Esophagus squamous epithelium (tissue), 5 donors: ENCODE measurements at places on chromosomes 6 and 20.

GRCh38 chr6:149108038-149108748 is 209.3 kb upstream of the TAB2 start:
- DNase-seq: no peak

DNA sequence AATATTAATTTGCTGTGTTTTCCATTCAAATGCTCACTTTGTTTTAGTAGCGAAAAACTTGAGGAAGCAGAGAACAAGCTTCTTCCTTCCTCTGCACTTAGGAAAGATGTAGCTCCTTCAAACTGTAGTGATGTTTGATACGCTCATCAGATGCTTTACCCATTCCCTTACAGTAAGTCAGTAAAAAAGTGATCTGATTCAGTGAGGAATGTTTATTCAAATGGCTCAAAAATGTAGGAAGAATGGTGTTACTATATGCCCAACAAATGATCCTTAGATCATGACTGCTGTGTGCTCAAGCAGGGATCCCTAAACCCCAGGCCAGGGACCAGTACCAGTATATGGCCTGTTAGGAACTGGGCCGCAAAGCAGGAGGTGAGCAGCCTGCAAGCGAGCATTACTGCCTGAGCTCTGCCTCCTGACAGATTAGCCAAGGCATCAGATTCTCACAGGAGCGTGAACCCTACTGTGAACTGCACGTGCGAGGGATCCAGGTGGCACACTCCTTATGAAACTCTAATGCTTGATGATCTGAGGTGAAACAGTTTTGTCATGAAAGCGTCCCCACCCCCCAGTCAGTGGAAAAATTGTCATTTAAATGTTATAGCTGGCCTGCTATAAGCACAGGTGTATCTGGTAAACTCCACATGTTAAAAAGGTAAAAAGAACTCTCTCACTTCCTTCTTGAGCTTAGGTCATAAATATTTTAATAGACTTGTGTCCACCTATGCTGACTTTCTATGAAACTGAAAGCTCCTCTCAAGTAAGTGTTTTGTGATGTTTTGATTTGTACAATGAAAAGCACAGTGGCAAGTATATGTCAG is 187.2 kb downstream of the FOXC1 start:
- DNase-seq: no peak

DNA sequence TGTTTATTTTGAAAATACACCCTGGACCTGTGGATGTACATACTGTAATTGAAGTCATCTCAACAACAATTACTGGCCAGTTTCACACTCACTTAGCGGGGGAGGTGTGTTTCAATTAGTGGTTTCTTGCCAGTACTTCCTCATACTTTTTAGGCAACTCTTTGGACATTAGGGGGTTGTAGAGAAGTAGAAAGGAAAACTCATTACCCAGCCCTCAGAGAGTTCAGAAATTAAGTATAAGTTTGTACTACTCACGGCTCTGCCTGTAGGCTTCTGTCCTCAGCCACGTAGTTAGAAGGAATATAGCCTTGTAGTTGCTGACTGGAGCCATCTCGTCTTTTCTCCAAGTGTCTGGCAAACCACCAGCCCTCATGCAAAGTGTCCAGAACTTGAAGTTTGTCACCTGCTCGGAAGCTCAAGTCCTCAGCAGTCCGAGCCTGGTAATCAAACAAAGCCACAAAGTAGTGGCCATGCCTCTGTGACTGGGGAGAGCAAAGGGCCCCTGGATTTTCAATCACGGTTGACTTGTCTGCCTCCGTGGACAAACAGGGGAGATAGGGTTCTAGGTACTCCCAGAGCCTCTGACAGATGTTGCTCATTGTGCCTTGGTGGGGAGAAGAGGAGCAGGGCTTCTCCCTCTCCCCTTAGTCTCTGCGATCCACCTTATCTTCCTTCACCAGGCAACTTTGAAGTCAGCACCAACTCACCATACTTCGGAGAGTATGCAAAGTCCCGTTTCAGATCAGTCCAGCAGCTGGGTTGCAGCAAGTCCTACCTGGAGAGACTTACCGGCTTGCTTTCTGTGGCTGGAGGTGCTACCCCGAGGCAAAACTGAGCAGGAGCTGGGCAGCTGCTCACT is 749 bp downstream of the FRK start:
- DNase-seq: no peak

DNA sequence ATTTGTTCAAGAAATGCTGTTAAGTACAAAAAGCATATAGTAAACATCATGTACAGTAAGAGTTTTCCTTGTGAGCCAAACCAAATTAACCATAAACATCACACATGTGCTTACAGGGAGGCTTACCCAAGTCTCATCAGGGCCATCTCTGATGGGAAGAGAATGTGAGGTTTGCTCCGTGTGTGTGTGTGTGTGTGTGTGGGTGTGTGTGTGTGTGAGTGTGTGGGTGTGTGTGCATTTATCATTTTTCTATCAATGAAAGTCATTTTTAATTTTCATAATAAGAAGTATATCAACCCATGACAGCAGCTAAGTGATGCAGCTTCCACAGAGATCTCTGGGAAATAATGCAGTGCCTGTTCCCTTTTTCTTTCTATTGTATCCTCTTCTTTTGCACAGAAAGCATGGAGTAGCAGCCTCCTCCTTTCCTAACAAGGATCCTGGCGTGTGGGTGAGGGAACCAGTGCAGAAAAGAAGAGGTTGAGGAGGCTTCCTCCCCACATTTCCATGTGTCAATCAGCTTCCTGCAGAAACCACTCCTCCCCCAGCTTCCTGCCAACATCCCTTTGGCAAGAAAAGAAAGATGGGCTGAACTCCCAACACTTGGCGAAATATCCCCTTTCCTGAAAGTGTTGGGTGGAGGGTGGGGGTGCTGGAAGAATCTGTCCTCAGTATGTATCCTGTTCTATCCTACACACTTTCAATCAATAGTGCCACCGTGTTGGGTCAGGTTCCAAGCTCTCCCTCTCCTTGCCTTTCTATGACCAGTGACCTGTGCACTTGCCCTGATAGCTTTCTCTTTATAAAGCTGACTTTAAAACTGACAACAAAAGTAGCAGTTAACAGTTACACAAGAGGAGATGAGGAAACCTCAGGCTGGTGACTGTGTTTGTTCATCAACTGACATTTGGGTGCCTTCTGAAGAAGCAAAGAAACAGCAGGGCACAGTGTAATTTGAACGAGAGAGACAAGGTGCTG is 251.8 kb upstream of the CITED2 start:
- DNase-seq: no peak

DNA sequence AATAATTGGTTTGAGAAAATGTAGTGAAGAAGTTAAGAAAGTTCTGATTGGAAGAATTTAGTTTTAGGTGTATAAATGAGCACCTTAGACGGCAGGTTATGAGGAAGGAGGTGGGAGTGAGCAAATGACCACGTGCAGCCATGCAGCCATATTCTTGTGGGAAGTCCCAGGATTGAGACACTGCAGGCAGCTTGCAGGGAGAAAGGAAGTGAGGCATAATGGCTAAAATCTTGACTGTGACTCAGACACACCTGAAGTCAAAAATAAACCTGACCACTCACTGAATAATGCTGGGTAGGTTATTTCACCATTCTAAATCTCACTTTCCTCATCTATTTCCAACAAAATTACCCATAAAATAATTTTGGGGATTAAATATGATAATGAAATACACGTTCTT is 16.6 kb downstream of the DSE start:
- no peak for DNase-seq

DNA sequence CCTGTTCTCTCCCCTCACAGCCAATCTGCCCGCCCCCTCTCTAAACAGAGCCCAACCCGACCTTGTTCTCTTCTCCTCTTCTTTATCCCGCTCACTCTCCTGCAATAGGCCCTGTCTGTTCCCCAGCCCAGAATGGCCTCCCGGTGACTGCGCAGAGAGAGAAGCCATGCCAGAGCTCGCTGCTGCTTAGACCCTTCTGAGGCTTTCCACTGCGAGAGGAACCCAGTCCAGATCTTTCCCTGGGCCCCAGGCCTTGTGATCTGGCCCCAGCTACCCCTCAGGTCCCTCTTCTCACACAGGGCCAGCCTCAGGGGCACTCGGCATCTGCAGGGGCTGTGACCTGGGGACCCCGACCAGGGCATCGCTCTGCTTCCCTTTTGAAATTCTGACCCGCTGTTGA is 58.1 kb downstream of the TMEM242 start:
- DNase-seq: no peak

DNA sequence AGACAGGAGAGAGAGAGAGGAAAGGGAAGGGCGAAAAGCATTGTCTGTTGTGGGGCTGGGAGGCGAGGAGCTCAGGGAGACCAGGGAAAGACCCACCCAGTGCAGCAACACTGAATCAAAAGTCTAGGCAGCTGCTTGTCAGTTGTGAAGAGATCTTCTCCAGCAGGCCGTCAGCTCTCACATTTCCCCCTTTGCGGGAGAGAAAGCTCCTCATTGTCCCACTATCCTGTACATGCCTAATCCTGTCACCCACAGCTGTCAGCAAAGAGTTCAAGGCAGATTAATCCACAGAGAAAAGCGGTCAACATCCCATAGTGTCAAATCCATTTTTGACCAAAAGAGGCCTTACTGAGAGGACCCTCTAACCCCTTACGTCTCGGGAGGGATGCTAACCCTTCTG is 27.3 kb downstream of the RNF182 start:
- no peak for DNase-seq

DNA sequence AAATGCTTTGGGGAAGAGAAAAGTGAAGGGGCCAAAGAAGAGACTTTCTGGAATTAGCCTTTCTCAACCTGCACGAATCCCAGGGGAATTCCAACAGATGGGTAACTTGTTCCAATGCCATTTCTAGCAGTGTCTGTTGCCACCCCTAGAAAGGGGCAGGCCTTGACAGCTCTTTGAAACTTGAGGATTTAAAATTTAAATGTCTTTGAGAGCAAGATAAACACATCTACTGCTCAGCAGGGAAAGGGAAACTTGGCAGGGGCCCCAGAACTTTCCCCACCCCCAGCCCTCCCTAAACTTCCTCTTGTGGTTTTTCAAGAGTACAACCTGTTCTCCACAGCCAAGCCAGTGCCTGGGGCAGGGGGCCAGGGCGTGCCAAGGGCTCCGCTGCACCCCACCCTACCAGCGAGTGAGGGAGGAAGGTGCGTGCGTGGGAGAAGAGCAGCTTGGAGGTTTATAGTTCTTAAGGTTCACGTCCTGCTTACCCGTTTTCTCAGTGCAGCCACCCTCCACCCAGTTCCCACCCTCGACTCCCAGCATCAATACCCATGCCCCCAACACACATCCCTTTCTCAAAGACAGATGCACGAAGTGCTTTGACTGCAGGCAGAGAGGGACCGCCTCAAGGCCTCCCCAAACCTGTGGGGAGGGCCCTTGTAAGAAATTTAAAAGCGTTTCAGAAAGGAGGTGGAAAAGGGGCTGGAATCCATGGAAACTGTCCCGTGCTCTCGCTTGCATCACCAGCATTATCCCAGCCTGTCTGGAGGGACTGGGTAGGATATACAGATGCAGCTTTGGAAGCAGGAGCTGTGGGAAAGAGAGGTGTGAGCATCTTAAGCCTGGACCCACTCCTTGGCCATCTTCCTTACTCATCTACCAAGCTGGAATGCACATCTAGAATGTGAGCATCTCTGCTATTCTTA is 4.5 kb upstream of the TAF8 start:
- peak; percentile 81 for DNase-seq

GRCh38 chr6:115323001-115323400 is 737.7 kb downstream of the FRK start:
- DNase-seq: no peak

GRCh38 chr6:154474648-154475428 is 35.6 kb downstream of the CNKSR3 start:
- no peak for DNase-seq

- DNase-seq: no peak
Observed at GRCh38 chr6:36657942-36658544, 20.5 kb upstream of the CDKN1A start.

DNA sequence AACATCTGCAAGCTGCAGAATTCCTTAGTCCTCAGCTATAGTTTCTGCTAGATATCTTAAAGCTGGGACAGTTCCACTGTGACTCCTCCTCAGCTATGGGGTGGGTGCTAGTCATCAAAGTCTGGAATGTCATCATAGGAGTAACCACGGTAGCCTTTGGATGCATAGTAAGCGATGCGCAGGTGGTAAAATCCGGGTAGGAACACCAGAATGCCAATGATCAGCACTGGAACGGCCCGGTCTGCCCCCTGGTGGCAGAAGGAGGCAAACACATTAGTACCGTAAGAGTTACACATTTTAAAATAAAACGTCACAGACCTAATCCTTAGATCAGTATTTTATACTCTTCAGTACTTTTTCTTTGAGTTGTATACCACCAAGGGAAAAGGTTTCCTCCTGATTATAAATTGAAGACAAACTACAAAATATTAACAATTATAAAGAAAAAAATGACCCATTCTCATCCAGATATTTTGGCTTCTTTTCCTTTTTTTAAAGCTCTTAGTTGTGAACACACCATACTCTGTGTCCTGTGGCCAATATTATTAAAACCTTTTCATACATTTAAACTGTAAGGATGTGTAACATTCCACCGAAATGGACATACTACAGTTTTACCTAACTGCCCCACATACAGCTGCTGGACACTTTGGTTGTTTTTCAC is 18.9 kb downstream of the PCNA start:
- DNase-seq: no peak

GRCh38 chr6:17331238-17331637 is 50.1 kb downstream of the RBM24 start:
- DNase-seq: no peak

- DNase-seq: no peak
Observed at GRCh38 chr20:36235892-36236785, at the start of gene AAR2. Gene AAR2 (plus strand): TSS chr20:36236478. CDS start chr20:36239869, 3,391 bp downstream.

DNA sequence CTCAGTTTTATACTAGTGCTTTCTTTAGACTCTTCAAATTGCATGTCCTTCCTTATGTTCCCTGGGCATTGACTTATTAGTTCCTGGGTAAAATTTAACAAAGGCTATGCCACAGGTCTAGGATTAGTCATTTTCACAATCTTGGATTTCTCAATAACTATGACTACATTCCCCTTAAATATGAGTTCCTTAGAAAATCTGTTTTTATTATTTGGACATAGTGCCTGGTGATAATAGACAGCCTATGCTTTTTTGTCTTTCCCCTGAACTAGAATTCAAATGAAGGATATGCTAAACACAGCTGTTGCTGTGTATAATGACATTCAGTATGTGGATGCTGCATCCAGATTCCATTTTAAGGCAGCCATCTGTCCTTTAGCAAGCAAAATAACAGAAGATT is 1252.8 kb upstream of the GJE1 start:
- no peak for DNase-seq

GRCh38 chr6:155313602-155314091 is 637 bp downstream of the TFB1M start:
- no peak for DNase-seq

GRCh38 chr6:158663625-158664165 is 13.8 kb downstream of the SYTL3 start:
- DNase-seq: no peak
